Pancreas (tissue), 10 donors: ENCODE measurements at places on chromosomes 4 and X. TPM values are rescaled to one million over a fixed set of nuclear protein-coding genes. Genes with fewer than 3 reads are reported as not detected.

The QRFPR gene
- not detected for total RNA-seq

The ADH1B gene
- 21.7 TPM for total RNA-seq

The PDZD4 gene
- 2.3 TPM for total RNA-seq

The UGT2B7 gene
- 8.8 TPM for total RNA-seq

The GPAT3 gene
- 2.0 TPM for total RNA-seq

The GATA1 gene
- not detected for total RNA-seq

The MBNL3 gene
- total RNA-seq: 10.2 TPM

The WDFY3 gene
- 53.0 TPM for total RNA-seq

The RAI2 gene
- 5.3 TPM for total RNA-seq

- no peak overlapping the region for H3K27ac ChIP-seq
- H3K4me1 ChIP-seq: no peaks in the 10 kb centered on the region
- no peak for DNase-seq
- no peaks in the 10 kb centered on the region for H3K36me3 ChIP-seq
These were observed 41.6 kb upstream of the HMGB3 start for GRCh38 chrX:150941580-150941979.

GRCh38 chrX:45524296-45524695, 323.6 kb upstream of the DIPK2B start:
- H3K27me3 ChIP-seq: peaks cover 2% of the 10 kb centered on the region
- no peaks in the 10 kb centered on the region for H3K36me3 ChIP-seq
- H3K27ac ChIP-seq: no peak overlapping the region
- H3K4me3 ChIP-seq: no peak overlapping the region
- no peaks in the 10 kb centered on the region for H3K4me1 ChIP-seq

- H3K4me3 ChIP-seq: no peak overlapping the region
- H3K27me3 ChIP-seq: no peaks in the 10 kb centered on the region
- DNase-seq: no peak
- H3K27ac ChIP-seq: no peak overlapping the region
These were observed 716.6 kb upstream of the INTU start for GRCh38 chr4:126916049-126916625.

- H3K4me1 ChIP-seq: no peaks in the 10 kb centered on the region
- no peak for DNase-seq
- H3K4me3 ChIP-seq: no peak overlapping the region
- no peaks in the 10 kb centered on the region for H3K36me3 ChIP-seq
These were observed 5.4 kb downstream of the RAB9A start for GRCh38 chrX:13694359-13694758.

DNA sequence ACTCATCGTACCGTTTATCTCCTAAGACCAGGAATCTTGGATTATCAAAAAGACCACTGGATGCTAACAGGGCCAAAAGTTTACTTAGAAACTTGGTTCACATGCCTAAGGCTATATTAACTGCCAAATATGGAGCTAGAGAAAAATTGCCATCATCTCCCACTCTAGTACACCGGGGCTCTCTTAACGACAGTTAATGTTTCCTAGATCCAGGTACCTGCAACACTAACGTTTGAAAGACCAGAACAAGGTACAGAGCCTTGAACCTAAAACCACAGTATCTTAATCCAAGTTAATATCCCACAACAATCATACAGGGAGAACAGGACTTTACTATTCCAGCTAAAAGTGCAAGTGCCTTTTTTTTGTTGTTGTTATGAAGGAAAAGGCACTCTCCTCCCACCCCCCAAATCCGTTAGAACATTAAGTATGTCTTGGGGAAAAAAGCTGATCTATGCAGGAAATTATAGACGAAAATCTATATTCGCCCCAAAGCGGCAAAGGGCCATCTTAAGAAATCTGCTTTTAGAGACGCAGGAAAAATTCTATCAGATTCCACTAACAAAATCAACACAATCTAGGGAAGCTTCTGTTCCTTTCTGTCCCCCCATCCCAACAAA, 1.3 kb downstream of the G3BP2 start:
- H3K27ac ChIP-seq: peak overlapping the region; percentile 92
- H3K36me3 ChIP-seq: no peaks in the 10 kb centered on the region
- peaks cover 24% of the 10 kb centered on the region for H3K4me1 ChIP-seq
- H3K27me3 ChIP-seq: no peaks in the 10 kb centered on the region

DNA sequence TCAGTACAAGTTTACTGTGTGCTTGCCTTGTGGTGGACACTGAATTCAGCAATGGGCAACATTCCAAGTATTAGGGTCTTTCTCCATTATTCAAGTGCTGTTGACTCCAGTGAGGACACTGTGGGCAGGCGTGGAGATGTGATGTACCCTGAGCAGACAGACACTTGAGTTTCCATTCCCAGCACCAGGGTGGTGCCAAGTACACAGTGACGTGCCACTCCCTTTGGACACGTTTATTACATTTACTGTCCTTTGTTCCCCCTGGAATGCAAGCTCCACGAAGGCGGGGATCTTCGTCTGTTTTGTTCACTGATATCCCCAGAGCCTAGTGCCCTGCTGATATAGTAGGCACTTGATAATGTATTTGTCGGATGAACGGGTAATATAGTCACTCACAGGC, 130.6 kb upstream of the STX18 start:
- H3K27ac ChIP-seq: no peak overlapping the region
- no peak for DNase-seq
- no peaks in the 10 kb centered on the region for H3K4me1 ChIP-seq
- no peaks in the 10 kb centered on the region for H3K36me3 ChIP-seq
- H3K4me3 ChIP-seq: no peak overlapping the region

GRCh38 chr4:19615086-19615689, 636.5 kb upstream of the SLIT2 start:
- no peak overlapping the region for H3K4me3 ChIP-seq
- H3K27me3 ChIP-seq: no peaks in the 10 kb centered on the region
- H3K4me1 ChIP-seq: no peaks in the 10 kb centered on the region
- no peaks in the 10 kb centered on the region for H3K36me3 ChIP-seq

DNA sequence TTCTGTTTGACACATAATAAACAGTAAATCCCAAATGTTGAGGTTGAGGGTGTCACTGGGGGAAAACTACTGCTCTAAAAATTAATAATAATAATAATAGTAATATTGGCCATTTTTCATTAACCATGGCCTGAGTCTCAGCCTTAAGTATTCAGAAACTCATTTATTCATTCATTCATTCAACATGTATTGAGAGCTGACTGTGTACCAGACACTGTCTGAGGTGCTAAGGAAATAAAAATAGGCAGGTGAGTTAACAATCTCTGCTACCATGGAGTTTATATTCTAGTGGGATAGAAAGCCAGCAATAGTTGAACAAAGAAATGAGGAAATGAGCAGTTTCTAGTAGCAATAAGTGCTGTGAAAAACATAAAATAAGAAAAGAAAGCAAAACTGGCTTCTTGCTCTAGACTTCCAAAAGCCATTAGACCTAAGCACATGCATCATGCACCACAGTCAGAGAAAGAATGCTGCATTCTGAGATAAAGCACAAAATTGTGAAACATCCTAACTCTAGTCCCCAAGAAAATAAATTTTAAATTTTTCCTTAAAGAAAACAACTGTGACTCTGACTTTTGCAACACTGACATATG, 278.7 kb downstream of the RCHY1 start:
- DNase-seq: no peak
- H3K4me1 ChIP-seq: no peaks in the 10 kb centered on the region

- no peaks in the 10 kb centered on the region for H3K27me3 ChIP-seq
- H3K4me1 ChIP-seq: no peaks in the 10 kb centered on the region
- no peaks in the 10 kb centered on the region for H3K36me3 ChIP-seq
- H3K4me3 ChIP-seq: no peak overlapping the region
These were observed 11.7 kb downstream of the ADGRL3 start for GRCh38 chr4:61211781-61212180.

DNA sequence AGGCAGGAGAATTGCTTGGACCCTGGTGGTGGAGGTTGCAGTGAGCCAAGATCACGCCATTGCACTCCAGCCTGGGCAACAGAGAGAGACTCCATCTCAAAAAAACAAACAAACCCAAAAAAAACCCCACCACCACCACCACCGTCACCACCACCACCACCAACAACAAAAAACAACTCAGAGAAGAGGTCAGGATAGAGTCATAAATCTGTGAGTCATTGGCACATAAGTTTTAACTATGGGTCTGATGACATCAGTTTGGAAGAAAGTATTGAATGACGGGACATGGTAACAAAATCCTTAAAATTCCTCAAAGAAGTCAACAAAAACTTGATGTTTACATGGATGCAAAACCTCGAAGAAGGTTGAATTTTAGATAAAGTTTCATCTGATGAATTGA, 288.0 kb upstream of the SFRP2 start:
- H3K36me3 ChIP-seq: no peaks in the 10 kb centered on the region
- H3K27ac ChIP-seq: no peak overlapping the region
- H3K4me1 ChIP-seq: no peaks in the 10 kb centered on the region
- no peak for DNase-seq
- H3K27me3 ChIP-seq: no peaks in the 10 kb centered on the region

GRCh38 chr4:69860521-69861298, 765 bp upstream of the SULT1E1 start:
- H3K27ac ChIP-seq: no peak overlapping the region
- H3K27me3 ChIP-seq: no peaks in the 10 kb centered on the region
- H3K4me3 ChIP-seq: no peak overlapping the region
